Stimulated activated naive CD8-positive, alpha-beta T cell treated with anti-CD3 and anti-CD28 coated beads, Interleukin-15, Interleukin-2, amounts not matched to agents 100 U/mL and 50 U/mL, for 24 hours (primary cell): ENCODE measurements at places on chromosomes 7 and 10.

DNA sequence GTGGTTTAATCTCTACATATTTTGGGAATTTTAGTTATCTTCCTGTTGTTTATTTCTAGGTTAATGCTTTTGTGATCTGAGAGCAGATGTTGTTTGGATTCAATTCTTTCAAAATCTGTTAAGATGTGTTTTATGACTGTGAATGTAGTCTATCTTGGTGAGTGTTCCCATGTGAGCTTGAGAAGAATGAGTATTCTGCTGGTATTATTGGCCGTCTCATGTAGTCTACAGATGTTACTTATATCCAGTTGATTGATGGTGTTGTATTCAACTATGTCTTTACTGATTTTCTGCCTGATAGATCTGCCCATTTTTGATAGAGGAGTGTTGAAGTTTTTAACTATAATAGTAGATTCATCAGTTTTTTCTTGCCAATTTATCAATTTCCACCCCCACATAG, 141.4 kb upstream of the FOXP2 start:
- DNase-seq, result no peak

DNA sequence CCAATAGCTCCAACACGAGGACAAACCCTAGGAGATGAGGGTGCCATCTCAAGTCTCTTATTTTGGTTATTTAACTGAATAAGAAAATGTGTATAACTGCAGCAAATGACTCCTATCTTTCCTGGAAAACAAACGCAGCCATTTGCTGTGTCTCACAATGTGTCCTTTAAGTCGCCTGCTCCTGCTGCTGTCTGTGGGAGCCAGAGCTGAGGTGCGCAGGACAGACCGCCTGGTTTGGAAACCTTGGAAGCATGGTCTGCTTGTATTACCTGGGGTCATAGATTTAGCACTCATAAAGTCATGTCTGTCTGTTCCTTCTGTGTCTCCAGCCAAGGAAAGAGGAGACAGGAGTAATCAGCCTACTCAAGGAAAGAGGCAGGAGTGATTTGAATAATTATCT, 760.2 kb downstream of the GRID1 start:
- DNase-seq, result no peak

GRCh38 chr7:106421181-106421762, 136.5 kb upstream of the NAMPT start:
- DNase-seq, result no peak

DNA sequence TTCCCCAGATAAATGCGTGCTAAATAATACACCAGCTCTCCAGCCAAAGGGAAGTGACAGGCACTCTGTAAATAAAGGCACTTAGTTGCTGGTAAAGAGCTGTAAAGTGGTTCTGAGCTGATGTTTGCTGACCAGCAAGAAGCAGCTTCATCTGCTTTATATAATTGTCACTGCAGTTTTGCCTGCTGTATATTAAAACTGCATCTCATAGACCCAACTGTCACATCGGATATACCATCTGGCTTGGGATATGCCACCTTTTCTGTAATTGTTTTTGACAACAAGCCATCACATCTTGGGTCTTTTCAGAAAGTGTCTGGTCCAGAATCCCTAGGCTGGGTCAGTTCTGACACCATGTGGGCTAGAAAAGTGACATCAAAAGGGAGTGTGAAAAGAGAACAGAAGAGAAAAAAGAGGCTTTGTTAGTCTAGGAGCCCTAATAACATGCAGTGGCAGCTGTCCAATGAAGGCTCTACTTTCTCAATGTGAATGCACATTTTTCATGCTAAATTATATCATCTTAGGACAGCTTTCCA, 697.6 kb downstream of the KCNMA1 start:
- DNase-seq, result no peak

DNA sequence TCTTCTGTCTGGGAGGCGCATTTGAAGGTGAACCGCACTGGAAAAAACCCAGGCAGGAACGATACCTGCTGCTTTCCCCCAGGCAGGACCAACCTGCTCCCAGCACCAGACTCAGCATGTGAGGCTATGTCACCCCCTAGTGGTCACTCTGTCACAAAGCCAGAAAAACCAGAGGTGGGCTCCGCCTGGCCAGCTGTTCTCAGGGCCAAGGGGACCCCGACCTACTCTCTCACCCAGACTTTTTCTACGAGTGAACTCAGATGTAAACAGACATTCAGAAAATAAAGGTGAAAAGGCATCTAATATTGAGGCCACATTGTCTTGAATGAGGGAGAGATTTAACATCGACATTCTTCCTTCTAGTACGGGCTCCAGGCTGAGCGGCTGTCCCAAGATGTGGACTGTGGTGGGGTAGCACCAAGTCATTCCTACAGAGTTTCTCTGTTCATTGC, 117.3 kb downstream of the PRKAG2 start:
- peak; percentile 69 for DNase-seq

DNA sequence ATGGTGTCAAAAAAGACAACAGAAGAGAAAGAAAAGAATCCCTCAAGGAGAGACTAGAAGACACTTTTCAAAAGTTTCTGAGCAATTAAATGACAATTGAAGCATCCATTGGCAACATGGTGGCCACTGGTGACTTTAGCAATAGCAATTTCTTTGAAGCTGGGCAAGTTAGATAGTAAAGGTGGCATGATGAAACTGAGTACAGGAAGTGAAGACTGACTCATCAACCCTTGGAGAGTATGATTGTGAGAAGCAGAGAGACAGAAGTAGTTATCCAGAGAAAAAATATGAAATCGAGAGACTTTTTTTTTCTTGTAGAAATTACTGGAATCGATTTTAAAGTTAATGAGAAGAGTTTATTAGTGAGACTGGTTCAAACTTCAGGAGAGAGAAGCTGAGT, 52.5 kb downstream of the DGKB start:
- no peak for DNase-seq

DNA sequence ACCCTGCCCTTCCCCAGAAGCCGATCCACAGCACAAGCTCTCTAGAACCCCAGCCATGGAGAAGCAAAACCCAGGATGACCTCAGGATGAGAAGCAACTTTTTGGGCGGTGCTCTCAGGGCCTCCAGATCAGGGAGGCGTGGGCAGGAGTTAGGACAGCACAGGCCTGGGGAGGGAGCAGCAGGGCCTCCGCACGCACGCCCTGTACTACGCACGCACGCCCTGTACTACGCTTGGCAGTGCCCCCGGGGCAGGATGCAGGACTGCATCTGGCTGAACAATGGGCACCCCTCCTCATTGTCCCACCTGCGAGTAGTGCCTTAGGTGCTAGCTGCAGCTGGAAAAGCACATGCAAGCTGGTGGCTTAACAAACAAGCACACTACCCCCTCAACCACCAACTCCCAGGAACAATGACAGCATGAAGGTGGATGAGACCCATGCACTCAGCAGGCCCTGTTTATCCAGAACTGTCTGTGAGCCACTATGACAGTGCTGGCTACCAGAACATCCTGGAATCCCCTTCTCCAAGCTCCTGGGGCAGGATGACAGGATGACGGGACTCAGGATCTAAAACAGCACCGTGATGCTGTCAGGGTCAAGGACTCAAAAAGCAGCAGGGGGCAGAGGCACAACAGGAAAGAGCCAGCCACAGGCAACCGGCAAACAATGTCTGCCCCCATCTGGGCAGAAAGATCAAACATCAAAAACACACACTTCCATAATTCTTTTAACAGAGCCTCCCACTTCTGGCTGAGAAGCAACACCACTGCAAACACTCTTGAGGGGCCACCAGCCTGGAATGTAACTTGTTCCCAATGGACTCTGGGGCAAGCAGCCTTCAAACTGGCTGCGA, 11.8 kb downstream of the PODXL start:
- DNase-seq, result no peak

DNA sequence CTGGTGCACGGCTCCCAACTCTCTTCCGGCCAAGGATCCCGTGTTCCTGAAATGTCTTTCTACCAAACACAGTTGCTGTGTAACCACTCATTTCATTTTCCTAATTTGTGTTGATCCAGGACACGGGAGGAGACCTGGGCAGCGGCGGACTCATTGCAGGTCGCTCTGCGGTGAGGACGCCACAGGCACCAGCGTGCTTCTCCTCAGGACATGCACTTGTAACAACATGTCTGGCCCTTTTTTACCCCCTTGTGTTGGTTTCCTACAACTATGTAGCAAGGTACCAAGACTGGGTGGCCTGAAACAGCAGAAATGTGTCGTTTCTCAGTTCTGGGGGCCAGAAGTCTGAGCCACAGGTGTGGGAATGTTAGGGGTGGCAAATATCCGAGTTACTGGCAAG, 18.2 kb downstream of the CALML5 start:
- no peak for DNase-seq

GRCh38 chr10:98353170-98353569, 61.8 kb downstream of the PYROXD2 start:
- DNase-seq, result no peak

DNA sequence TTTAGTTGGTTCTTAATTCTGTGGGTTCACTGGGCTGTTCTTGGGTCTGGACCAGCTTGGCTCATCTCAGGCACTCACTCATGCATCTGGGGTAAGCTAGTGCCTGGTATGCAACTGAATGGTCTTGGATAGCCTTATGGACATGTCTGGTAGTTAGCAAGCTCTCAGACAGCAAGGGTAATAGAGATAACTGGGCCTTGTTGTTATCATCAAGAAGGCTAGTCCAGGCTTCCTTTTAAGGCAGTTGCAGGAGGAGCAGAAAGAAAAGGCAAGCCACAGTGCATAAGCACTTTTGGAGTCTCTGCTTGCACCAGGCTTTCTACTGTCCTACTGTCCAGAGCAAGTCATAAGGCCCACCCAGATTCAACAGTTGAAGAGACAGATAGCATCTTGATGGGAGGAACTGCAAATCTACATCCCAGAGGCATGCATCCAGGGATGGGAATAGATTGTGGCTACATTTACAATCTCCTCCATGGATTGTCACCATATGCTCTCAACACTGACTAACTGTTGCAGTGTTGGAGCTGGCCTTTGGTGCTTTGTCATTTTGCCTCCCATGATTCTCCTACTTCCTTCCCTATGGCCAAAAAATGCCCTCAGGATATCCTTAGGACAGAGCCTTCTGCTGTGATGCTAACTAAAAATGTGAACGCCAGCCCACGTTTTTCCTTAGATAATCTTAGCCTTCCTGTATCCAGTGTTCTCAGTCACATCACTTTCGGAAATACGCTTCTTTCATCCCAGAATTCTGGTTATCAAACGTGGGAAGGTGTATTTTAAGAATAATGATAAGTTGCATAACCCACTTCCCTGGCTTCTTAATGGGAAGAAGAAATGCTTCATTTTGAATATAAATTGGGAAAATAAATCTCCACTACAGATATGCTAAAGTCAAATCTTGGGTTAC, 3.6 kb downstream of the GIMAP4 start:
- DNase-seq, result no peak

DNA sequence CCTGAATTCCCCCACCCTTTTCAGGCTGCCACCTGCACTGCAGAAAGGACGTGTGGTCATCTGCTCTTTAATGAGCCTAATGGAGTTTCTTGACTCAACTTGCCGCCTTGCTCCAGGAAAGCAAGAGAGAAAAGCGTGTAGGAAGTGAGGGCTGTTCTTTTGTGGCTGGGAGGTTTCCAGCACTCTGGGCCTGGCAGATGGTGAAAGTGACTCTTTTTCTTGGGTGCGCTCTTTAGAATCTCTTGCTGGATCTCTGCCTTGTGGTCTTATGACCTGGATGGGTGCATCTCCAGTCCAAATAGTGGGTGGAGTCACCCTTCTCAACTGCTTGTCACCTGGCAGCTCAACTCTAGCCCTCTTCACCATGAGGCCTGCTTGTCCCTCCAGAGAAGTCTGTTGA, 244.0 kb downstream of the SORCS1 start:
- no peak for DNase-seq

DNA sequence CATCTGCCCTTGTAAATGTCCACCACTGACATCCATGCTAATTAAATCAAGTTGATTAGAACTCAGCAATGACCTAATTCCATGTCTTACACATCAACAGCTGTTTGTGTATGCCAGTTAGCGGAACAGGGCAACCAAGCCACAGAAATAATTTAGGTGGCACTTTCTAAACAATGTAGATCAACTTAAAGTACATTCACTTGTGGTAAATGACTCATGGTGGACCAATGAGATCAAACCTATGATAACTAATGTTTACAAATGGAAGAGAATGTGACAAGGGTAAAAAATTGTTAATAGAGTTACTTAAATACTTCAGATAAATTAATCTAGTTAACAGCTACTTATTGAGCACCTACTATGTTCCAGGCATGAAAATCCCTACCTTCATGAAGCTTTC, 63.1 kb upstream of the ICA1 start:
- no peak for DNase-seq

DNA sequence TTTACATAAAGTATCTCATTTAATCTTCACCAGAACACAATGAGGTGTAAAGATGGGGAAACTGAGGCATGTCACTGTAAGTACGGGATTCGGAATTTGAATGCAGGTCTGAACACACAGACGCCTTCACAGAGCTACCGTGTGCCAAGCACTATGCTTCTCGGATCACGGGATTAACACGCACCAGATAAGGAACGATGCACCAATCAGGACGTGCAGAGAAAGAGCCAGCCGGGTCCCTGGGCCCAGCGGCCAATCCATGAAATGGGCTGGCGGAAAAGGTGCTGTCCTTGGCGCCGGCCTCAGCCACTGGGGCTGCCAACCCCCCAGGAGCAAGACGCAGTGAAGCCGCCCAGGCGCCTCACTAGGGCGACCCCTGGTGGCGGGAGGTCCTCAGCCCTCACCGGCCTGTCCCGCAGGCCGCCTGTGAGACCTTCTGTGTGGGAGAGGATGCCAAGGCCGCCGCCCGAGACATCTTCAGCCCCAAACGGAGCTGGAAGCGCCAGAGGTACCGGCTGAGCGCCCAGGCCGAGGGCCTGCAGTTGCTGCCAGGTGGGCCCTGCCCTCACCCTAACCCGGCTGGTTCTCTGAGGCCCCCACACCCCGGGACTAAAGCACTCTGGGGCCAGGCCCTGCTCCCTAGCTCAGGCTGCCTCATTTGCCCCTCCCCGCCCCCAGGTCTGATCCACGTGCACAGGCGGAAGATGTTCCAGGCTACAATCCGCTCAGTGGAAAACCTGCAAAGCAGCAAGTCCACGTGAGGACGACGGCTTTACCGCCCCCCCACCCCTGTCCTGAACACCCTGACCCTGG, 15.6 kb downstream of the ATG9B start:
- DNase-seq, result peak; percentile 92

GRCh38 chr7:96992192-96993005, 13.0 kb upstream of the DLX6 start:
- DNase-seq, result no peak

GRCh38 chr7:99365318-99366141, 9.0 kb upstream of the ARPC1B start:
- DNase-seq, result peak; percentile 65
